Upper lobe of left lung (tissue), 6 donors: ENCODE measurements at places on chromosomes 6 and 20.

- peak; percentile 75 for DNase-seq
Measured at GRCh38 chr20:44701118-44701857, 13.9 kb upstream of the CCN5 start.

- no peak for DNase-seq
Measured at GRCh38 chr6:65922049-65922448, 215.0 kb upstream of the EYS start.

DNA sequence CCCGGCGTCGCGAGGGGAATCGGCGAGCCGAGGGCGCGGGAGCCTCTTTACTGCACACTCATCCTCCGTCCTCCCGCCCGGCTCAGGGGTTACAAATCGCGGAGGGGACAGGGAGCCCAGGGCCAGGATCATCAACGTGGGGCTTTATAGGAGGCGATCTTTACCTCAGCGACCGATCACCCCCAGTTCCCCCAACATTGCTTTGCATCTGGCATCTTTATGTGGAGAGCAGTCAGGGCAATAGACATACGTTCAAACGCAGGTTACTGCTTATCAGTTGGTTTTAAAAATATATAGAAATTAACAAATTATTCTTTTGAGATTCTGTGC lies 634 bp downstream of the HSF2 start:
- no peak for DNase-seq

DNA sequence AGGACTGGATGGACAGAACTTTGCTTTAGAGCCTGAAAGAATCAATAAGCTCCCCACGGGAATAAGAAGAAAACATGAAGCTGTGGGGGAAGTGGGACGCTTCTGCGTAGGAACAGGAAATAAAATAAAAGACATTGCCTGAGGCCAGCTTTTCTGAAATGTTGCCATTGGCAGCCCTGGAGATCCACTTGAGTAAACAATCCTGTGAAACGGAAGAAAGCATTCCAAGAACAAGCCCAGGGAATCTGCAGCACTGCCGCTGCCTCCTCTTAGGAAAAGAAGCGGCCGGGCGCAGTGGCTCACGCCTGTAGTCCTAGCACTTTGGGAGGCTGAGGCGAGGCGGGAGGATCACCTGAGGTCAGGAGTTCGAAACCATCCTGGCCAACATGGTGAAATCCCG lies 182.3 kb upstream of the RALGAPA2 start:
- no peak for DNase-seq

GRCh38 chr6:120671519-120671918 lies 662.8 kb downstream of the TBC1D32 start:
- DNase-seq: no peak

DNA sequence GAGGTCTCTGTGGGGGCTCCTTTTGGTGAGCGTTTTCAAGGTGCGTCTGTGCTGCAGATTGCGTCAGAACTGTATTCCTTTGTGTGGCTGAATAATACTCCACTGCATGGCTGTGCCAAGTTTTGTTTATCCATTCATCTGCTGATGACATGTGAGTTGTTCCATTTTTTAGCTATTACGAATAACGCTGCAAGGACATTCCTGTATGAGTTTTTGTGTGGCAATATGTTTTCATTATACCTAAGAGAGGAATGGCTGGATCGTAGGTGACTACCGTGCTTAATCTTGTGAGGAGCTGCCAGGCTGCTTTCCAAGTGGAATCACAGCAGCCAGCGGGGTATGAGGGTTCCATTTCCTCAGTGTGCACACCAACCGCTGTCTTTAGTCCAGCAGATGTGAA lies 1.1 kb upstream of the DACT2 start:
- DNase-seq: no peak

- no peak for DNase-seq
Measured at GRCh38 chr6:52834481-52834880, 6.1 kb downstream of the GSTA5 start.

DNA sequence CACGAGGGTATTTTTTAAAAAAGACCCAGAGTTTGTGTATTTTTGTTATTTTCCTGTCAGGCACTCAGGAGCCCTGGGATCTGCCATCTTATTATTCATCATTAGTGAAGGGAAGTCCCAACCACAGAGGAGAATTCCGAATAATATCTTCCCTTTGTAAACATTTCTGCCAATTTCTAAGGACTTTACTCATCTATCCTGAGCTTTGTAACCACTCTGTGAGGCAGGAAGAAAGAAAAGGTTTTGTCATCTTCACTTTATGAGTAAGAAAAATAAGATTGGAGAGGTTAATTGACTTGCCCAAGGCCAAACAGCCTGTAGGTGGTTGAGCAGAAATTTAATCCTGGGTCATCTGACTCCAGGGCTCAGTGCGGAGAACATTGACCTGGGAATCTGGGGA lies 23.0 kb upstream of the IYD start:
- no peak for DNase-seq

- no peak for DNase-seq
Measured at GRCh38 chr6:46926481-46926880, 4.7 kb upstream of the ADGRF5 start.

GRCh38 chr6:3390698-3391097 lies 66.2 kb downstream of the SLC22A23 start:
- DNase-seq: no peak

- DNase-seq: no peak
Measured at GRCh38 chr6:55748880-55749279, 126.5 kb downstream of the BMP5 start.

DNA sequence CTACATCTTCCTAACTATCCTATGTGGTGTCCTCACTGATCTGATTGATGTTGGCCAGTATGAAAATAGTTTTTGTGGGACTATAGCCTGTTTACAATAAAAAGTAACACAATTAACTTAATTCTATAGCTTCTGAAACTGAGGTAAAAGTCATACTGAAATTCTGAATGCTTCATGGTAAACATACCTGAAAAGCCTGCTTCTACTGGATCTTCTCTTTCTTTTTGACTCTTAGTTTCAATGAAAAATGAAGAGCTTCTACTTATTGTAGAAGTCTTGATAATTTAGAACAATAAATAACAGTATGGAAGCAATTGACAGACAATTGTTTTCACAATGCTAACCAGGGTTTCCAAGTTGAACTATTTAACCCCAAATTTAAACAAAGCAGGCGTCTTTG lies 383.9 kb upstream of the MMS22L start:
- DNase-seq: no peak

DNA sequence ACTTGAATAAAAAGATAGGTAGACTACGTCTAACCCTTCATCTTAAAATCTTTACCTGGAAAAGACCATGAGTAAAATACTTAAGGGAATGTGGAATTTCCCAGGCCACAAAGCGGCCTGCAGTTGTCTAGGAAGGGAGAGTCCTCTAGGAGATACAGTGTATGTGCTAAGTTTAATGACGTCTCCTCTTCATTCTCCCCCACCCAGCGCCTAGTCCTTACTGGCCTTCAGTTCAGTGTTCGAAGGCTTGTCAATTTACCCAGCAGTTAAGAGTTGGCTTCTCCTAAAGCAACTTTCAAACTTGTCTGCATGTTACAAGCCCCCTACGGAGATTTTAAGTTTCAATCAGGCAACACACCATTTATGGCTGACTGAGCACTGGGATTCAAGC lies 35.2 kb downstream of the HFE start:
- DNase-seq: no peak

- no peak for DNase-seq
Measured at GRCh38 chr6:167221400-167222201, 63.8 kb upstream of the GPR31 start.

- no peak for DNase-seq
Measured at GRCh38 chr20:64106435-64106961, 867 bp downstream of the NPBWR2 start.

DNA sequence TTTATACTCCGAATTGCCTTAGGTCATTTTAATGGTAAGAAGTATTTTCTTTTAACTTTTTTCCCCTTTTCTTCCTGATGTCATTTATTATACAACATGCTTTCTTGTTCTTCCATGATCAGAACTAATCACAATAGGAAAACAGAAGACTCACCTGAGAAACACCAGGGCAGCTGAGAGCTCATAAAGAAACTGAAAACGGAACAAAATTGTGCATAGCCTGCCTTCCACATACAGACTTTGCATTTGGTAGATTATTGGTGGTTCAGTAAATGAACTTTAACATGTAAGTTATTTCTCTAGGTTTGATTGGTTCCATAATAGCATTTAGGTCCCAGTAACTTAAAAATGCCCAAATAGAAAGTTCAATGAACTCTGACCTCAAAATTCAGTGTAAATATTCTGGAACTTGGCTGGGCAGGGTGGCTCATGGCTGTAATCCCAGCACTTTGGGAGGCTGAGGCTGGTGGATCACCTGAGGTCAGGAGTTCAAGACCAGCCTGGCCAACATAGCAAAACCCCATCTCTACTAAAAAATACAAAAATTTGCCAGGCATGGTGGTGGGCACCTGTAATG lies 161.1 kb upstream of the DTNBP1 start:
- DNase-seq: no peak

GRCh38 chr20:2602046-2602735 lies 50.2 kb upstream of the NOP56 start:
- no peak for DNase-seq

GRCh38 chr20:60584221-60584620 lies 626.0 kb downstream of the CDH26 start:
- no peak for DNase-seq

- DNase-seq: no peak
Measured at GRCh38 chr6:33837971-33838665, 34.3 kb upstream of the MLN start.

GRCh38 chr6:19492636-19493405 lies 344.3 kb upstream of the ID4 start:
- DNase-seq: no peak

DNA sequence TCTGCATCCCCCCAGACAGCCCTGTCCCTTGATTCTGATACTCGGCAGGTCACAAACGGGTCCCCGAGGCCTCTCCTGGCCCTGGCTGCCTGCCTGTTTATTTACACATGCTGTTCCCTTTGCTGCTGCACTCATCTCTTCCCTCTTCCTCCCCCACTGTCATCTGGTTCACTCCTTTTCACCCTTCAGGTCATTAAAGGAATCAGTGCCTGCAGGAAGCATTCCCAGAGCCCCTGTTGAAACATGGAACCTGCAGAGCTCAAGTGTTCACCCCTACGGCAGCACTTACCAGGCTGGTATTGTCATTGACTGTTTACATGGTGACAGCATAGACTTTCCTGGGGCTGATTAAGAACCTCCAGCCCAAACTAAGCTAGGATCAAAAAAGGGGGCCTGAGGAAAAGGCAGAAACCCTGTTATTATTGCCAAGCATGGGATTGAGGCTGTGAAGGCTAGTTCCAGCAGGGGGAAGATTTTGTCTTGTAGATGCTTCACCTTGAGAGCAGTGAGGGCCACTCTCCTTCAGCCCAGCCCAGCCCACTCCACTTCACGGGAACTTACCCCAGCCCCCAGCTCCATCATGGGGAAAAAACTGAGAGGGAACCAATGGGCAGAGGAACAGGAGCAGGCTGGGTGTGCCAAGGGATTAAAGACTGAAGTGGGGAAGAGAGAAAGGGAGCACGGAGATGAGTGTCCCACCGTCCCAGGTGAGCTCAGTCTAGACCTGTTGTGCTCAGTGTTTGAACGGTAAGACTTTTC lies 73.2 kb downstream of the JPH2 start:
- DNase-seq: no peak

DNA sequence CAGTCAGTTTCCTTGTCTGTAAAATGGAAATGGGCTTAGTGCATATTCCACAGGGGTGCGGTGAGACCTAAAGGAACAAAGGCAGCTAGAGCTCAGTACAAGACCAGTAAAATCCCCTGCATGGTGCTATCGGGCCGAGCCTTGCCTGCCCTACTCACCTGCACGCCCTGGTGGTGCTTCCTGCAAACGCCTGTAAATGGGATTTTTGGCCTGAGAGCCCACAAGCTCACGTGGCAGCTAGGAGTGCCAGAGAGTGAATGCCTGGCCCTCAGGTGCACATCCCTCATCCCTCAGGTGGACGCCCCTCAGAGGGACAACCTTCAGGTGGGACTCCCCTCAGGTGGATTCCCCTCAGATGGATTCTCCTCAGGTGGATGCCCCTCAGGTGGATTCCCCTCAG lies 48.0 kb upstream of the VSX1 start:
- DNase-seq: no peak

DNA sequence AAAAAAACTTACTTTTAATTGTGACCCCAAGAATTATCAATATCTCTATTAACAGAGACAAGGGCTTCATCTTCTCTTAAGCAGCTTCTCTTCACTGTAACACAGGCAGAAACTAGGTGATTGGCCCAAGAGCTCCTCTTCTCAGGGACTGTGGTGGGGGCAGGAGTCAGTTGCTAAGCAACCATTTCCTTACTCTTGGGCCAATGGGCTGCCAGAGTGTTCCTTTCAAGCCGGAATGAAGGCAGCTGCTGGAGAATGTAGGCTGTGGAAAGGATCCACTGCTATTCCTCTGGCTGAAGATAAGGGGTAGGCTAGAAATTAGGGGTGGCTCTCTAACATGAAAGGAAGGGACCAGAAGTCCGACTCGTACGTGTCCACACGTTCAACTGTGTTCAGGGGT lies at the start of gene SEL1L2:
SEL1L2 (minus strand) TSS at position 150 of the 400 bp plus-strand sequence; CDS start at position 70, 80 bp downstream.
- DNase-seq: no peak

- peak; percentile 49 for DNase-seq
Measured at GRCh38 chr20:63966172-63966943, 3.4 kb downstream of the ZNF512B start.

GRCh38 chr6:25564943-25565342 lies 87.1 kb upstream of the SCGN start:
- DNase-seq: no peak

DNA sequence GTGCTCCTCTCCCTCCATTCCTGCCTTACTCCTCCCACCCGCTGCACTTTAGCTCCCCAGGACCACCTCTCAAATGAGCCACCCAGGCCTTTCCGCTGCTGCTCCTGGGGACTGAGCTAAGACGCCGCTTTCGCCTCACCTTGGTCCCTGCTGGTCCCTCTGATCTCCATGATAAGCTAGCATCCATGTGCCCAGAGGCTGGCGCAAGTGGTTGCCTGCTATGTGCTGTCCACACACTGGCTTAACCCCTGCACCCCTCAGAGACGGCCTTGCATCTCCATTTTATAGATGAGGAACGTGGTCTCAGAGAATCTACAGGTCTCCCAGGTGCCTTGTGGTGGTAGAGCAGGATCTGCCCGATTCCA lies 160.1 kb upstream of the PMEPA1 start:
- DNase-seq: no peak

- DNase-seq: no peak
Measured at GRCh38 chr6:30763618-30764489, 19.5 kb upstream of the IER3 start.

GRCh38 chr6:30615219-30615957 lies 1.7 kb downstream of the PPP1R10 start:
- DNase-seq: no peak

DNA sequence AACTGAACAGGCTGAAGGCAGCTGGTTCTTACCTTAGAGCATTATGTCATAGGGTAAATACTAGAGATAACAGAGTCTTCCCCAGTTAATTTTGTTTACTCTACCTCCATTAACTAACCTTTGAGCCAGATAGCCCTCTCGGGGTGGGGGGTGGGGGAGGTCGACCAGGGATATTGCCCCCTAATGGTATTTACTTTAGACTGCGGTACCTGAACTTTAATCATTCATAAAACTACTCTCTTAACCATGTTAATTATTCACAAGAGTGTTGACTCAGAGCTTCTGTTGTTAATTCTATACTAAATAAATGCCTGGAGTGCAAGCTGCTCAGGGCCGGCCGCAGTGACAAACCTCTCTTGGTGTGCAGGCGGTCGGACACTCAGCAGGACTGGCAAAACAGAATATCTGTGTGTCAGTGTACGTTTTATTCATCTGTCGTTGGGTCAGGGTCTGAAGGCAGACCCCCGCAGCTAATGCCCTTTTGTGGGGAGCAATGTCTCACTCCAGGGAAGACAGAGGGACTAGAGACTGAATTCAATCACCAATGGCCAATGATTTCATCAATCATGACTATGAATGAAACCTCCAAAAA lies 152.4 kb upstream of the COL21A1 start:
- no peak for DNase-seq

- DNase-seq: peak; percentile 38
Measured at GRCh38 chr20:34040300-34040995, 46.7 kb downstream of the RALY start.
